Neural crest cell (in vitro differentiated cells): ENCODE measurements at places on chromosomes 7 and 10. TPM values are rescaled to one million over a fixed set of nuclear protein-coding genes. Genes with fewer than 3 reads are reported as not detected.

Gene BLNK
- total RNA-seq: not detected in 2 replicates

DNA sequence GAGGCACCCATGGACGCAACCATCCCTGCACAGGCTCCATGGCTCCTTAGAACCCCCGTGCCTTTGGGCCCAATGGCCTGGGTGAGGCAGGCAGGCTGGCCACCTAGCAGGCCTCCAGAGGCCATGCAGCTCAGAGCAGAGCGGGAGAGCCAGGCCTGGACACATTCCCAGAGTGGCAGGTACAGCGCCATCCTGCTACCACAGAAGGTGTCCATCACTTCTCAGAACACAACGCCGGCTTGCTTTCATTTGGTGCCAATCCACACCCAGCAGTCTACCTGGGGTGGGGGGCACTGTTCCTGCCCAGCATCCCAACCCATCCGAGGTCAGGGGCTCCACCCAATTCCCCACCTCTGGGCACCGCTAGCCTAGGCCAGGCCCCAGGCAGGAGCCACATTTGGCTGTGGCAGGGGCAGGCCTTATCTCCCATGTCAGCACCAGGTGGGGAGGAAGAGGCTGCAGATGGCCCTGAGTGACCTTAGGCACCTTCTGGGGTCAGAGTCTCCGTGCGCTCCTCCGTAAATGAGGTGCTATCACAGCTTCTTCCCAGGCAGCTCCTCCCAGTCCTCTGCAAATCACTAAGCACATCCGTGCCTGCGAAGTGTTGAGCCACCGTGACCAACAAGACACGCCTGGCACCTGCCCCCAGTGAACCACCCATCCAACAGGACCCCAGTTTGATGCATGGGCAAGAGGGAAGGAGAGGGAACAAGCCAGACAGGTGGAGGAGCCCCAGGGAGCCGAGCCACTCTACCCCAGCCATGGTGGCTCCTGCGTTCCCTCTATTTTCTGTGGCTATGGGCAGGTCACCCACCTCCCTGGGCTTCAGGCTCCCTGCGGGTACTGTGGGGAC lies 14.2 kb downstream of the KCNH2 start:
- no peaks in the 10 kb centered on the region for H3K27me3 ChIP-seq
- no peaks in the 10 kb centered on the region for H3K36me3 ChIP-seq
- H3K27ac ChIP-seq: no peak overlapping the region
- DNase-seq: no peak
- H3K4me1 ChIP-seq: peaks cover 23% of the 10 kb centered on the region

DNA sequence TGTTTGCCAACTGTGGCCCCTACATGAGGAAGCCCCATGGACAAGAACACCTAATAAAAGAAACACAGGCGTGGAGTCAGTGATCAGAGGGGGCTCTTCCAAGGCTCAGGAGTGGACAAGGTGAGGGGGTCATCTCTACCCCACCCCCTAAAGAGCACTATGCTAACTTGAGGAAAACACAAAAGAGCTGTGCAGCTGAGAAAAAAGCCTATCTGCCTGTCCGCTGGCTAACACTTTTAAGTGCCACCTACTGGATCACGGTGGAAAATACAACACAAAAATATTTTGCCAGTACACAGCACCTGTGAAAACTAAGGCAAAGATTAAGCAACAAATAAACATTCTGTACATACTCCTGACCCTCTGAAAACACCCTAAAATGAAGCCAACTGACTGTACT lies 53.1 kb upstream of the COBL start:
- H3K4me1 ChIP-seq: no peaks in the 10 kb centered on the region
- H3K4me3 ChIP-seq: no peak overlapping the region
- no peaks in the 10 kb centered on the region for H3K27me3 ChIP-seq
- peak; percentile 4 for DNase-seq
- H3K27ac ChIP-seq: no peak overlapping the region

GRCh38 chr7:128406314-128407232 lies 3.2 kb downstream of the IMPDH1 start:
- peaks cover 40% of the 10 kb centered on the region for H3K27me3 ChIP-seq
- no peak for DNase-seq
- H3K36me3 ChIP-seq: no peaks in the 10 kb centered on the region
- H3K4me1 ChIP-seq: peaks cover 42% of the 10 kb centered on the region
- H3K27ac ChIP-seq: no peak overlapping the region

DNA sequence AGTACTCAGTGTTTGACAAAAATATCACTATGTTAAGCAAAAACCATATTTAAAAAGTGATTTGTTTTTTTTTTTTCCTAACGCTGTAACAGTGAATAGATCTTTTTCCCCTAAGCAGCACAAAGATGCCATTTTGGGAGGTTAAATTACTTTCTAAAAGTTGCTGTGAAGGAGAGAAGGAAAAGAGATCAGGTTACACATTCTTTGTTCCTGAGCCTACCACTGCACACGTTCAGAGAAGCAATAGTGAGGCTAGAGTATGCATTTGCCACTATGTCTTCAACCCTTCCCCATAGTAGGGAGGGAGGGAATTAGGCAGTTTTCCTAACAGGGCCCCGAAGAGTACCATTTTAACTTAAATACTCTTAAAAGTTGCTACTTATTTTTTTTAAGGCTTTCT lies 38.9 kb downstream of the BMPR1A start:
- peak overlapping the region; percentile 96 for H3K27ac ChIP-seq
- no peaks in the 10 kb centered on the region for H3K27me3 ChIP-seq
- peak overlapping the region; percentile 76 for H3K4me3 ChIP-seq
- DNase-seq: no peak
- H3K36me3 ChIP-seq: peaks cover 2% of the 10 kb centered on the region
- H3K4me1 ChIP-seq: peaks cover 45% of the 10 kb centered on the region
